ENCODE measurements at places on chromosomes 16 and 17.
A peak's percentile ranks its signal among the peaks of the same experiment; 100 is the strongest.

GRCh38 chr17:74604761-74605160 lies 12.7 kb upstream of the CD300LD start:
- H3K27me3 ChIP-seq: no peaks in the 10 kb centered on the region
- no peaks in the 10 kb centered on the region for H3K36me3 ChIP-seq
- H3K4me1 ChIP-seq: no peaks in the 10 kb centered on the region
- no peak for DNase-seq
- H3K4me3 ChIP-seq: no peak overlapping the region

GRCh38 chr17:164303-165235 lies 16.9 kb downstream of the DOC2B start:
- H3K4me3 ChIP-seq: no peak overlapping the region
- no peaks in the 10 kb centered on the region for H3K4me1 ChIP-seq
- DNase-seq: no peak

- peak overlapping the region; percentile 95 for H3K27ac ChIP-seq
- H3K4me1 ChIP-seq: peaks cover 30% of the 10 kb centered on the region
- no peak for DNase-seq
- no peaks in the 10 kb centered on the region for H3K27me3 ChIP-seq
- no peaks in the 10 kb centered on the region for H3K36me3 ChIP-seq
Observed at GRCh38 chr17:48542114-48542656, 2.7 kb downstream of the HOXB2 start.

- H3K27ac ChIP-seq: no peak overlapping the region
- no peaks in the 10 kb centered on the region for H3K36me3 ChIP-seq
- no peak overlapping the region for H3K4me3 ChIP-seq
- no peak for DNase-seq
Observed at GRCh38 chr17:11304568-11304967, 63.6 kb downstream of the SHISA6 start.

DNA sequence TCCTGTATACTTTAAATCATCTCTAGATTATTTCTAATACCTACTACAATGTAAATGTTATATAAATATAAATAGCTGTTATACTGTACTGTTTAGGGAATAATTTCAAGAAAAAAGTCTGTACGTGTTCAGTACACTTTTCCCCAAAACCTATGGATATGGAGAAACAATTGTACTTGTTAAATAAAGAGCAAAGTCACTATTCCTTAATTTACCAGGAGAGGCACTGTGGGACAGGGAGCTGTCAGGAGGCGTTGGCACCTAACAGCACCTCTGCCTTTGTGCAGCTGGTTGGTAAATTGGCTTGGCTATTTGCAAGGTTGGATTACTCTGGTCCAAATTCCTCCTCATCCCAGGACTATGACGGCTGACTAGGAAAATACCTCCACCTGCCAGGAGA lies 28.0 kb downstream of the CRHR1 start:
- H3K4me3 ChIP-seq: no peak overlapping the region
- no peaks in the 10 kb centered on the region for H3K36me3 ChIP-seq
- no peak overlapping the region for H3K27ac ChIP-seq
- H3K27me3 ChIP-seq: no peaks in the 10 kb centered on the region
- H3K4me1 ChIP-seq: peaks cover 15% of the 10 kb centered on the region
- no peak for DNase-seq
